ENCODE measurements at places on chromosomes 11 and 22.
A peak's percentile ranks its signal among the peaks of the same experiment; 100 is the strongest.

GRCh38 chr22:47089796-47090460 is 327.5 kb downstream of the TBC1D22A start:
- no peak for DNase-seq

DNA sequence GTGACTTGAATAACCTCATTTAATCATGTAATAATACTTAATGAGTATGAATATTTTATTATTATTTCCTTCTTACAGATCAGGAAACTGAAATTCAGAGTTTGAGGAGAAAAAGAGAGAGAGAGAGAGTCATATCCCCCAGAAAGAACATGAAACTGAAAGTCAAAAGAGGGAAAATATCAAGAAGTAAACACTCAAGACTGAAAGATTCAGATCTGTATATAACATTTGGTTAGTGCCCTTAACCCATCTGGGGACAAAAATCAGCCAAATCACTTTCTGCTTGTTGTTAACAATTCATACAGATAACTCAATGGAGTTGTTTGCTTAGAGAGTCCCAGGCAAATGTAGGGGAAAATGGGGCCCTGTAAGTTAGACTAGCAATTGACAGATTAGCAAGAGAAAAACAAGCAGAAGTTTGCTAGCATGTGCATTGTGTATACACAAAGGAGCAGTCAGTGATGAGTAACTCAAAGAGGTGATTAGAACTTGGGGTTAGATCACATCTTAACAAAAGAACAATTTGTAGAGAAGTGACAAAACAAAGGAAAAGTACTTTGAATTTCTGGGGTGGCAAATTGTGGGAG is 25.9 kb upstream of the MMP13 start:
- DNase-seq: no peak

- no peak for DNase-seq
These were observed at the start of gene MB for GRCh38 chr22:35617137-35617755. Gene MB, minus strand, starts transcription at chr22:35617329. Its CDS starts 72 bp downstream, at chr22:35617257.

DNA sequence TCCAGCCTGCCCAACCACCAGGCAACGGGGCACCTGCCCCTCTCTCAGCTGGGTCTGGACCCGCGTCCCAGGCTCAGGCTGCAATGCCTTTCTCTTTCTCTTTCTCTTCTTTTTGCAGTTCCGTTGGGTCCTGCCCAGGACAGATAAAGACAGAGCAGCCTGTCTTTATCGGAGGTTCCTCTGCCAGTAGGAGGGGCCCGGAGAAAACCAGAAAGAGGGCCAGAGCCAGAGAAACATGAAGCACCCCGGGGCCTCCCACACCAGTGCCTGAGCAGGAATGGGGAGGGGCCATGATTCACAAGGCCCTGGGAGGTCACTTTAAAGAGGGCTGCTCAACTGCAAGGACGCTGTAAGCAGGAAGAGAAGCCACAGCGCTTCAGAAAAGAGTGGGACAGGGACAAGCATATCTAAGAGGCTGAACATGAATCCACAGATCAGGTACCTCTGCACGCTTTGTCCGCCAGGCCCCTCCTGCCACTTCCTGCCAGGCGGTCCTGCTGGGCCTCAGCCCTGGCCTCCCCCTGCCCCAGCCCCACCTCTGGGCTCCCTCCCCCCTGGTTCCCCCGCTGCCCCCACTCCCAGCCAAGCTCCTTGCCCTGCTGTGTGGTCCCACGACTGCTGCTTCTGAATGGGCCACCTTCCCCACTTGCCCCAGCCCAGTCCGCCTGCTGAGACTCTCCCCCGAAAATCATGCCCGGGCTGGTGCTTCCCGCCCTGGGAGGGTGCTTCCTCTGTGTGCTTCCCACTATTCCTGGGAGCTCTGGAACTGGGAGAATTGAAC is at the start of gene APOBEC3C:
Gene APOBEC3C, plus strand, starts transcription at position 316 of the 781 bp plus-strand sequence. Its CDS starts 106 bp downstream, at position 422.
- DNase-seq: peak; percentile 55

Measured in stimulated activated CD8-positive, alpha-beta memory T cell treated with anti-CD3 and anti-CD28 coated beads, Interleukin-7, amount 100 ng/mL, for 1 hour (primary cell).